LHCN-M2 (cell line): ENCODE measurements at places on chromosomes 3 and 15. TPM values are rescaled to one million over a fixed set of nuclear protein-coding genes. Genes with fewer than 3 reads are reported as not detected.

DNA sequence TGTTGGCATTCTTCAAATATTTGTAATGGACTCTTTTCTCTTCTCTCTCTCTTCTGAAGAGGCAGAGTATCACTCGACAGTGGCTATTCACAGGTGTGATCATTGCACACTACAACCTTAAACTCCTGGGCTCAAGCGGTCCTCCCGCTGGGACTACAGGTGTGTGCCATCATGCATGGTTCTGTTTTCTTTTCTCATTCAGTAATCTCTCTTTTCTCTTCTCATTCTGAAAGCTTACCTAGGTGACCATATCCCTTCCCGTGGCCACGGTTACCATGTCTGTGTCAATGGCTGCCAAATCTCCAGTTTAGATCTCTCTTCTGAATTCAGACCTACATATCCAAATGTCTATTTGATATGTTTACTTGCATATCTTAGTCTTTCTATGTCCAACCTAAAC lies 96.3 kb downstream of the SOX2 start:
- no peak for DNase-seq

DNA sequence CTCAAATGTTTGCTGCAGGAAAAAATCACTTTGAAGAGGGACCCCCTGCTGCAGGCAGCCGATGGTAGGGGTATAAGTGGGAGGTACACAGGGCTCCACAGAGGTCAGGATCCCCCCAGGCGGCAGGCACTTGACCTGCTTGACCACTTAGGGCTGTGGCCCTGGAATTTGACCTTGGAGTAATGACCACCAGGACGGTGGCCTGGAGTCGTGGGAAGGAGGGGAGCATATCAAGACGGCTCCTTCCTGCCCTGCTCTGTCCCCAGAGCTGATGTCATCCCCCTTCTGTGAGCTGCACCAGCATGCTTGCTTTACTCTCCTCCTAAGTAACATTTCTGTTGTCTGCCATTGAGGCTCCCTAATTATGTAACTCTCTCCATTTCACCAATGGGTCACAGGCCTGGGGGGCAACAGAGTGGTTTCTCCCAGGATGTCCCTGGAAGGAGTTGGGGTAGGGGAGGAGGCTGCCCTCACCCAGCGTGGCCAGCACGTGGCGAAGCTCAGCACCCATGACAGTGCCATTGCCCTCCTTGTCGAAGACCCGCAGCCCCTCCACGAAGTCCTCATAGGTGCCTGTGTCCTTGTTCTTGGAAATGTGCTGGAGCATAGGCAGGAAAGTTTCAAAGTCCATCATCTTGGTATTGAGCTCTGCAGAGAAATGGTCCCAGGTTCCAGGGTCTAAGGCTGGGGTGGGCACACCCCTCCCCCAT lies 4.1 kb downstream of the MYL3 start:
- DNase-seq = no peak

DNA sequence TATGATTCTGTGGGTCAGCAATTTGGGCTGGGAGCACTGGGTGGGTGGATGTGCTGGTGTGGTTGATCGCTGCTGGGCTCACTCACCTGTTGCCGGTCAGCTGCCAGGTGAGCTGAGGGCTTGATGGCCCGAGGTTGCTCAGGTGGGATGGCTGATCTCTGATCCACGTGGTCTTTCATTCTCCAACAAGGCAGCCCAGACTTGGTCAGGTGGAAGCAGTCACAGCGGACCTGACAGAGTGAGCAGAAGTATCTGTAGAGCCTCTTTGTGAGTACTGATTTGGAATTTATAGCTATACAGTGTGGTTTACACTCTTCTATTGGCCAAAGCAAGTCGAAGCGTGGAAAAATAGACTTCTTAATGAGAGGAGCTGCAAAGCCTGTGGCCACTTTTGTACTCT lies 97.2 kb upstream of the ADAMTSL3 start:
- no peak for DNase-seq

DNA sequence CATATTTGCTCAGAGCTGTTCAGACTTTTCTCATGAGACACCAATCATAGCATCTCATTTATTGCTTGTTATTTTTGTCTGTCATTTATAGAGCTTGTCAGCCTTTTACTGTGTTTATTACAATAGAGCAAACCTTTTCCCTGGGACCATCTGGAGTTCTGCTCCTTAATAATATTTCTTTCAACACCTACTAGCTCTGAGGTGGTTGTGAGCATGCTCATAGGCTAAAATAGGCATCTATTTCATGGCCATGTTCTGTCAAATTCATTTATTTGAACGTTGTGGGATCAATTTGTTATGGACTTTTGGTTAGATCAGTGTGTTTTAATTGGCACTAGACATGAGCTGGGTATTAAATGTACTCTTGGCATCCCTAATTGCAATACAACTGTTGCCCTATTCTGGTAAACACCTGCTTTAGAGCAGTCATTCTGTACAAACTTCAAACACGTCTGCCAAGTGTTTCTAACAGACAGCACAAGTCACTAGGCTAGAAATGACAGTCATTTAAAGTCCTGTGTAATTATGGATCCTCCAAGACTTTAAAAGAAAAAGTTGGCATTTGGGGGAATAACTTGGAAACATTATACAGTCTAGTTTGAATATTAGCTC lies 766.3 kb downstream of the ZNF385D start:
- no peak for DNase-seq

- peak; percentile 77 for DNase-seq
These were observed at the start of gene ACTR8 for GRCh38 chr3:53881691-53882593. Gene ACTR8, minus strand, starts transcription at chr3:53882152. Its CDS starts 51 bp downstream, at chr3:53882101.

GRCh38 chr3:107117156-107117555 lies 260.1 kb upstream of the CCDC54 start:
- no peak for DNase-seq

DNA sequence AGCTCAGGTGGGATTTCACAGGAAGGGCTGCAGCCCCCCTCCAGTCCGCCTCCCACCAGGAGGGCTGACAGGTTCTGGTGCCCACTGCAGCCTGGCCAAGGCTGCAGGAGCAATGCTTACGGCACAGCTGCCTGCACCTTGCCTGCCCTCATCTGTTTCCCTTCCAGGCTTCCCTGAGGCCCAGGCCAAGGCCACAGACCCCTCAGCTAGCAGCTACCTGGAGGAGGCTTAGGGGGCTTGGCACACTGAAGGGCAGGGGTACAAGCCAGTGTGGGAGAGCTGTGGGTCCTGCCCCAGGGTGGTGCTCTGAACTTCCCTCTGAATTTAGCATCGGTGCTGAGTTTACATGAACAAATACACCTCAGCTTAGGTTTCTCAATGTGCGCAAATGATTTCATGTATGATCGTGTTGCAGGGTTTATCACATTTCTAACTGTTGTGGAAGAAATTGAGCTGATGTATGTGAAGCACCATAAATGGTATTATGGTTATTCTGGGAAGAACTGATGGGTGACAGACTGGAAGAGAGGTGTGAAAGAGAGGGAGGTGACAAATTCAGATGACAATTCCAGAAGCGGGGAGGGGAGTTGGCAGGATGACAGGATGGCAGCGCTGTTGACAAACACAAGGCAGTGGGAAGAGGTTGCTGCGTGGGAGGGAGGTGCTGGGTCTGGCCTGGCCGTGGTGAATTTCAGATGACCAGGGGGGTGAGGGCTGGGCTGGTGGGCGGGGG lies 6.1 kb downstream of the RHCG start:
- no peak for DNase-seq

DNA sequence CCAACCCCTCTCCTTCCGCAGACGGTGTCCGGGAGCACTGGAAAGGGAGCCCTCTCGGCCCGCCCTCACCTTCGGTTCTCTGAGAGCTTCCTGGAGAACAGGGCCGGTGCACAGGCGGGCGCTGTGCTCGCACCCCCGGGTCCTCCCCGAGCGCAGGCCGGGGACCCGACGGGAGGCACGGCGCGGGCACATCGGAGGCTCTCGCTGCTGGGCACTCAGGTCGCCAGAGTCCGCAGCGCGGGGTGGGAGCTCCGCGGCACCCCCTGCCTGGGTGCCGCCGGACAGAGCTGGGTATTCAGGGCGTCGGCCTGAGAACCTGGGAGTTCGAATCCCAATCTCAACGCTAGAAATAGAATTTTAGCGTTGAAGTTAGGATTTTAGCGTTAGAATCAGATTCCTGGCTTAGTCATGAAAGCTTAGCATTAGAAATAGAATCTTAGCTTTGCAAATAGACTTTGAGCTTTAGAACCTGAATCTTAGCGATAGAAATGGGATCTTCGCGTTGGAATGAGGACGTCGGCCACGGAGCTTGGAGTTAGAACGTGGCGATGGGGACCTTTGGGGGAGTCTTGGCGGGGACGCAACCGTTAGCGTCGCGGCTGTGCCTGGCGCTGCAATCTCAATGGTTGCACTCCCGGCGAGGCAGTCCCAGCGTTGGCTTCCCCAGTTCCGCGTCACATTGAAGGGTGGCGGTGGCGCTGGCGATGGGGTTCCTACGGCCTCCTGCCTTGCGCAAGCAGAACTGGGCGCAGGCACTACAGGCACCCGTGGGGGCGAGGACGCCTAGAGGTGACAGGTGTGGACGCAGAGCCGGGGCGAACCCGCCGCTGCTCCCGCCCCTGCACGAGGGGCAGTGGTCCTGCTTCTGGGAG lies 549 bp downstream of the TRH start:
- DNase-seq = no peak

DNA sequence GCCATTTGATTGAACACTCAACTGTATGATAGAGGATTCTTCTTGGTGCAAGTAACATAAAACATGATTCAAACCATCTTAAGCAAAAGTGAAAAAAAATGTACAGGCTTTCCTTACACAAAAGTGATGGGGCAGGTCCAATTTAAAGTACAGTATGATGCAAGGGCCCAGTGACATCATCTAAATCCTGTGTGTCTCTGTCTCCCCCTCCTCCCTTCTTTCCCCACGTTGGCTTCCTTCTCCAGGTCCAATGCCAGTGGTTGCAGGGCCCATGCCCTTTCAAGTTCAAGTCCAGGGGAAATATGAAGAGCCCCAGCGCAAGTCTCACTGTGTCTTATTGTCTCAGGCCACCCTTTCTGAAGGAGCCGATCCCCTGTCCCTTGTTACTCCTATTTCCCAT lies 332.3 kb downstream of the SHQ1 start:
- DNase-seq = no peak

DNA sequence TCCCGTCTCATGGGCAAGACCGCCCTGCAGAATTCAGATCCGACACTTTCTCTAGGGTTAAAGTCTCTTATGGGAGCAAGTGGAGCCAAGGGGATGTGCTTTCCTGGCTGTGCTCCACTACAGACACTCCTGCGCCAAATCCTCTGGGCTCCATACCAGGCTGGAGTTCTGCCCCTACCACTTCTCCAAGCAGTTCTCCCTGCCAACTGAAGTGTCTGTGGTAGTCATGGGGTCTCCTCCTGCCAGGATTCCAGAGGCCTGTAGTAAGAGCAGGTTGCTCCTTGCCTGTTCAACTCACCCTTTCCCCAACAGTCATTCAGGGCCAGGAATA lies 403.2 kb downstream of the GRM7 start:
- no peak for DNase-seq

DNA sequence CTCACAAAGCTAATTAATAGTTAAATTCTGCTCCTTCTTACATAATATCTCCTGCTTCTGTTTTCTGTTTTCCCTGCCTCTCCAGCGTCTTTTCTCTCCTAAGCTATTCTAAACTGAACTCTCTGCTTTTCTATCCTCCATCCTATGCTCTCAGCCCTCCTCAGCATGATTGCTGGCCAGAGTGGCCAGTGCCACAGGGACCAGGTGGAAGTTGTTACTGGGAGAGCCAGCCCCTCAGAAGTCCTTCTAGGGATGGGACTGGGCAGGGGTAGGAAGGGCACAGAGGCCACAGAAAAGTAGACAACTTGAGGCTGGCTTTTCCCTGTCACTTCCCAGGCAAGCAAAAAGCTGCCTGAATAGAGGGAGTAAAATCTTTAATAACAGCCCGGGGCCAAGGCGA lies 76.8 kb downstream of the LARS2 start:
- DNase-seq = no peak

- no peak for DNase-seq
These were observed 7.5 kb downstream of the GORASP1 start for GRCh38 chr3:39099738-39100499.

DNA sequence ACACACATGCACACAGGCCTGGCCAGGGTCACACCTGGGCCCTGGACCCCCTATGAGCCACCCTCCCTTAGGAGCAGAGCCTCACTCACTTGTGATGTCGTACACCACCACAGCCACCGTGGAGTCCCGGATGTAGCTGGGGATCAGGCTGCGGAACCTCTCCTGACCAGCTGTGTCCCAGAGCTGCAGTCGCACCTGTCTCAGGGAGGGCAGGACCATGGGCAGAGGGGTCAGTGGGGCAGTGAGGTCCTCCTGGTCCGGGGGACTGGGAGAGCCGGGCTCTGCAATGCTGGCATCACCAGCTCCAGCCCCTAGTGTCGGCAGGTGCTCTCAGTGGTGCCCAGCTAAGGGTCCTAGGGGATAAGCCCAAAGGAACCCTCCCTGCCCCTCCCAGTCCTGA lies 35.6 kb downstream of the SRPRB start:
- no peak for DNase-seq

Gene GOLGA6L10
- 0.77 and 0.80 TPM in 2 replicates for total RNA-seq

Gene LRRIQ4
- not detected in 2 replicates for total RNA-seq

Gene TTC23
- 19.7 and 22.6 TPM in 2 replicates for total RNA-seq

Gene CFAP100
- not detected in 2 replicates for total RNA-seq

Gene SPINK8
- not detected in 2 replicates for total RNA-seq

Gene C3orf49
- not detected in 2 replicates for total RNA-seq

Gene TMEM45A
- 36.3 and 38.8 TPM in 2 replicates for total RNA-seq

Gene DNASE1L3
- total RNA-seq = not detected in 2 replicates

Gene FRMD5
- total RNA-seq = 2.7 and 3.2 TPM in 2 replicates
